ENCODE measurements at places on chromosomes 7 and 10.

DNA sequence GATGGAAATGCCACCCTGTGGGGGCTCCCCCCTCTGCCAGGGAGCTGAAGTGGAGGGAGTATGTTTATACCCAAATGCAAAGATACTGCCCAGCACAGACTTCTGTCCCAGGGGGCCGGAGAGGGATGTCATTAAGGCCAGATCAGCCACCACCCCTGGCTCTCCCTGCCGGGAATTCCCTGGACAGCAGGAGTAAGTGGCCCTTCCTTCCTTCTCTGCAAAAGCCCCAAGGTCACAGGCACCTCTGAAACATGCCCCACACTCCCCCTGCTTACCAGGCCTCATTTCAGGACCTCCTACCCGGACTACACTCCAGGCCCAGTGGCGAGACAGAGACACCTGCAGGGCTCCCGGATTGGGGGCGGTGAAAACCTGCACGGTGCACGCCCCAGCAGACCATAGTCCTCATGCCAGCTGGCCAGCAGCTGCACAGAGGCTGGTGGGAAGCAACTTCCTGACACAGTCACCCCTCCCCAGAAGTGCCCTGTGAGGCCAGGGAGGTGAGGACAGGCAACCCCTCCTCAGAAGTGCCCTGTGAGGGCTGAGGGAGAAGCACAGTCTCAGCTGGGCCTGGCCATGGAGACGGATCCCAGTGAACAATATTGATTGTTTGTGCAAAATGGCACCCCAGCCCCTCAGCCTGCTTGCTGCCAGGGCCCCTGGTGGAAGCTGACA lies 33.0 kb upstream of the RET start:
- no peak for DNase-seq

- no peak for DNase-seq
Measured at GRCh38 chr7:11779864-11780674, 51.9 kb downstream of the THSD7A start.

DNA sequence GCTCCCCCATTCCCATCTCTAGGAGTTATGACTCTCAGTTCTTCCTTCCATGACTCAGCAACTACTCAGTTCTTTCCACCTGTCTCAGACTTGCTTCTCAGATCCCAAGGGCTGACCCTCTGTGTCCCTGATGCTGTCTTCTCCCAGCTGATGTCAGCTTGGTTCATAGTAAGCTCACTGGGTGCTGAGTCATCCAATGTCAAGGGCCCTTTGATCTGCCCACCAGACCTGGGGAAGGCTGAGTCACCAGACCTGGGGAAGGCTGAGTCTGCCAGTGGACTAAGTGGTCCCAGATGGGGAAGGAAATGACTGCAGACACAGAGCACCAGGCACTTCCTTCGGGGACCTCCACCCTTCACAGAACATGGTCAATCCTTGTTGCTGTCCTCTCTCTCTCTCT lies 76.1 kb upstream of the ZEB1 start:
- no peak for DNase-seq

DNA sequence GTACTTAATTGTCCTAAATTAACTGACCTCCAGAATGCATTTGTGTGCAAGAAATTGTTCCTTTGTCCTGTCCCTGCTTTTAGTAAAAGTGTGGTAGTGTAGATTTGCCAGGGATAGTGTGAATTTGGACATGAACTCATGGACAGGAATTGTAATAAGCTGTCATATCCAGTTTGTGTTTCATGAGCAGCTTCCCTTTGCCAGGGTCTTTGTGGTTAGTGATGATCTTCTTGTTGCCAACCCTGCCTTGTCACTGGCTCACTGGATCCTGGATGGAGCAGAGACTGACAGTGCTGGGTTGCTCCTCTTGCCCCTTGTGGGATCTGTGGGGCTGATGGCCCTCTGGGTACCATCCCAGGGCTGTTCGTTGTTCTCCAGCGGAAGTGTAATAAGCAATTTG lies 110.1 kb downstream of the CCNY start:
- no peak for DNase-seq

DNA sequence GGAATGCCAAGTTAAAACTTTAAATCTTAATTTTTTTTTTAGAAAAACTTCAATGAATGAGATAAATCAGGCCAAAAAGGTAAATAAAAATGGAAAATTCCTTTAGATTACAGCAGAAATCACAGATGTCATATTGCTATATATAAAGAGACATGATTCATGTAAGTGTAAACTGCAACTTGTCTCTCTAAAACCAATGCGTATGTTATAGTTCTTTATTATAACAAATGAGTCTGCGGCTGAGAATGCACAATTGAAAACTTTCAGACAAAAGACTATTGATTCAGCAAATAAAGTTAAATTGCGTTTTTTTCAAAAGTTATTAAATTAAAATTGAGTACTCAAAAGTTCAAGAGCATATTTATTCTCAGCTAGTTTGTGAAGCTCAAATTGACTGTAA lies 425.3 kb downstream of the PARD3 start:
- DNase-seq = no peak

- no peak for DNase-seq
Measured at GRCh38 chr7:31934551-31934950, 135.7 kb downstream of the PDE1C start.

DNA sequence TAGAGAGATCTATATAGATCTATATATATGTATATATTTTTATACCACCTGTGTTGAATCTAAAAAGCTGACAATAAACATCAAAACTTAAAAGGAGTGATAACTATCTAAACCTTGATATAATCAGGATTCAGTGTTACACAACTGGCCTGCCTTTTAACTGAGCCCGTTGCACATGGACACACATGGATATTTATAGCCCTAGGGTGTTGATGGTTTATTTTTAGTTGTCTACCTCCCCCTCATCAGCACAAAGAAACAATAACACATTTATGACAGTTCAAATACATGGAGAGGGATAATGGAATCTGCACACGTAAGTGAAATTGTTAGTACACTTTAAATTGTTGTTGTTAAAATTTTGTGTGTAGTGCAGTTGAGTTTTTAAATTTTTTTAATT lies 336.9 kb downstream of the ZNF248 start:
- no peak for DNase-seq

GRCh38 chr10:132457328-132458070 lies 60.5 kb downstream of the PWWP2B start:
- no peak for DNase-seq

- DNase-seq = no peak
Measured at GRCh38 chr10:43125881-43126731, 12.1 kb upstream of the CSGALNACT2 start.

DNA sequence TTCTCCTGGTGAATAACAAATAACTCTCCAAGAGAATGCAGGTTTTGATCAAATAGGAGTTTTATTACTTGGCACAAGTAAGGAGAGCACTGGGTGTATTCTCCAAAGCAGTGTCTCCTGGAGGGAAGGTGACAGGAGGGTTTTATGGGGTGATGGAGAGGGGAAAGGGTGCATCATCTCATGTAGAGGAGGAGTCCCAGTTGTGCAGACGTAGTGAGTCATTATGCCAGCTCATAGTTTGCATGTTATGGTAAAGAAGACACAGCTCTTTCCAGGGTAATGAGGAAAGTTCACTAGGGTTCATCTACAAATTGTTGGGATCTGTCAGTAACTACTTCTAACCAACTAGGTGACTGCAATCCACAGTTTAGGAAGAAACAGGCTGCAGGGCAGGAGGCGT lies 347.9 kb upstream of the MEOX2 start:
- DNase-seq = no peak

DNA sequence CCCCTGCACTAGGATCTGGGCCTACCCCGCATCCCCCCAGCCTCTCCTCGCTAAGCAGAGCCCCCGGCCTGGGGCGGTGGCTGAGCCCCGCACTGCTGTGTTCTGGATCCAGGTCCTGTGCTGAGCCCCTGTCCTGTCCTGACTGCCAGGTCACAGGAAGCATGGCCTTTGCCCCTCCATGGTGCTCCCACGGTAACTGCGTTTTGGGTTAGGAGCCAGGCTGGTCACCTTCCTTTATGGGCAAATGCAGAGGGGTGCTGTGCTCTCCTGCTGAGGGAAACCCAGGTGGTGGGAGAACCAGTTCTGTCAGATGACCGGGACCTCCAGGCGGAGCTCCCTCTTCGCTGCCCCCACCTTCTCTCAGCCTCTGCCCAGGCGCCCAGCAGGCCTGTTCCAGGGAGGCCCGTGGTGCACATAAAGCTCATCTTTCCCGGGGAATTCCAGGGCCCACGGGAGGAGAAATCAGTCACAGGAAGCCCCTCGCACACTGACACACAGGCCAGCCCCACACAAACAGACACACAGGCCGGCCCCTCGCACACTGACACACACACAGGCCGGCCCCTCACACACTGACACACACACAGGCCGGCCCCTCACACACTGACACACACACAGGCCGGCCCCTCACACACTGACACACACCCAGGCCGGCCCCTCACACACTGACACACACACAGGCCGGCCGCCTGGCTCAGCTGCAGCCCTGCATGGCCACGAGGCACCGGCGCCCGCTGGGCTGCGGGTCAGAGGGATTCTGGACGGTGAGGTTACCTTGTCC lies 75.6 kb downstream of the CFAP46 start:
- DNase-seq = no peak

DNA sequence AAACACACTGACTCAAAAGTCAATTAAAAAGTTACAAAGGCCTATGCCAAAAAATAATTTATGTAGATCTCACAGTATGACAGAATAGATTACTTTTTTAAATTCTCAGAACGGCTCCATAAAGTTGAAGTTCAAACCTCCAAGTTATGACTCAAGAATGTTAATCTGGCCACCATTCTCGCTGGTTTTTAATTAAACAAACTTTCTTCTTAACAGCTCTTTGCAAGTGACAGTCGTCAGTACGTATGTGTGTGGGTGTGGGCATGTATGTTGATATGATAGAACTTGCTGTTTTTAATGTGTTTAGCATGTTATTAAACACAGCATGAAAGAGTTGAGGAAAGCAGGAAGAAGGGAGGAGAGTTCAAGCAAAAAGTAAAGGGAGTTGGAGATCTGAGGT lies 18.5 kb downstream of the PRKCQ start:
- no peak for DNase-seq

DNA sequence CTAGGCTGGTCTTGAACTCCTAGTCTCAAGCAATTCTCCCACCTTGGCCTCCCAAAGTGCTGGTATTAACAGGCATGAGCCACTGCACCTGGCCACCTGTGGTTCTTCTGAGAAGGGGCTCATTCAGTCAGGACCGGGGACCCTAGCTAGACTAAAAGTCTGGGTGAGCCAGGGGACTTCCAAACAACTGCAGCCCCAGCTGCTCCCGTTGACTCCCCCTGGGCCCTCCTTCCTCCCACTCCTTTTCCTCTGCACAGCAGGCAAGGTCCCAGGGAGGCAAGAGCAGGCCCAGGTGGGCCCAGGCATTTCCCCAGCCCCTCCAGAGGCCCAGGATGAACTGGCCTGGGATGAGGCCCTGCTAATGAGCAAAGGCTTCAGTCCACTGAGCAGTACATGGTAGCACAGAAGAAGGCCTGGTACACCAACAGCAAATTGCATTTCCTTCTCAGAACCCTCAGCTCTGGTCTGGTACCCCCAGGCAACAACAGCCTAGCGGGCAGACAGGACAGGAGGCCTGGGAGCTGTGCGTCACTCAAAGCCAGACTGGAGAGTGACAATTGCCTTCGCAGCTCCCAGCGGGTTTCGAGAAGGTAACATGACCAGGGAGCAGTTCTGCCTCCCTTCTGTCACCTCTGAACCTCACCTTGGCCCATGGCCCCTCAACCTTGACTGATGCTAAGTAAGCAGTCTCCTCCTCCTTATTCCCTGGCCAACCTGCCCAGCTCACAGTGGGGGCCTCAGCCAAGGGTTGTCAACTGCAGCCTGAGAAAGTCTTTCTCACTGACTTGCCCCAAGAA lies 30.7 kb upstream of the HSPA12A start:
- DNase-seq = no peak

GRCh38 chr7:106545275-106545674 lies 115.7 kb downstream of the CCDC71L start:
- DNase-seq = no peak

- DNase-seq = no peak
Measured at GRCh38 chr10:52621635-52622079, 150.9 kb downstream of the MBL2 start.

GRCh38 chr10:33930079-33930478 lies 595.6 kb upstream of the NRP1 start:
- no peak for DNase-seq

- no peak for DNase-seq
Measured at GRCh38 chr10:129879655-129880054, 84.4 kb downstream of the EBF3 start.

- DNase-seq = no peak
Measured at GRCh38 chr7:11737723-11738122, 94.3 kb downstream of the THSD7A start.

DNA sequence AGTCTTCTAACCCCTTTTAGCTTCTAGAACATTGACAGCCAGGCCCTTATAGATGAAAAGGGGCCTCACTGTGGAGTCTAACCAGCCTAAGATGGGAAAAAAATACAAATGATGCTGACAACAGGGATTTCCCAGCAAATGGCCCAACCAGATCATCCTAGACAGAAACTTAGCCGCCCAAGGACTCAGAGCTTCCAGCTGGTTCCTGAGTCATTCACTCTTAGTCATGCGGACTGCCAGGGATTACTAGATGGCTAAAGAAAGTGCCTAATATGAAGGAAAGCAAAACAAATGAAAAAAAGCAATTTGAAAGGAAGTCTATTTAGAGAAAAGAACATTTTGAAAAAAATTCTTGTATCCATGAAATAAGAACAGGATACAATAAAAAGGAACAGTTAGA lies 23.7 kb downstream of the TSPAN14 start:
- no peak for DNase-seq

Data from cortex of kidney (tissue), 1 donor.